Left ventricle myocardium inferior (tissue), 1 donor: ENCODE measurements at places on chromosomes 13 and 19. TPM values are rescaled to one million over a fixed set of nuclear protein-coding genes. Genes with fewer than 3 reads are reported as not detected.

DNA sequence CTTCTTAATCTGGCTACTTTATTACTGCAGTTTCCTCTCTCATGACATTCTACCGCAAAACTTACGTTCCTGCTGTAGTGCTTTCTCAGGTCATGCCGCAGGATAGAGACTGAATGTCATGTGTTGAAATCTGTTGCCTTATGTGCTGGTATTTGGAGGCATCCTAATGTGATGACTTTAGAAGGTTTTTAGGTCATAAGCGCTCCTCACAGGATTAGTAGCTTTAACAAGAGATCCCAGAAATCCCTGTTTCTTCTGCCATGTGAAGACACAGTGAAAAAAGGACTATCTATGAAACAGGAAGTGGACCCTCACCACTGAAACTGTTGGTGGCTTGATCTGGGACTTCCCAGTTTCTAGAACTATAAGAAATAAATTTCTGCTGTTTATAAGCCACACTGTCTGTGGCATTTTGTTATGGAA is 209.3 kb downstream of the LACC1 start:
- no peak for DNase-seq

DNA sequence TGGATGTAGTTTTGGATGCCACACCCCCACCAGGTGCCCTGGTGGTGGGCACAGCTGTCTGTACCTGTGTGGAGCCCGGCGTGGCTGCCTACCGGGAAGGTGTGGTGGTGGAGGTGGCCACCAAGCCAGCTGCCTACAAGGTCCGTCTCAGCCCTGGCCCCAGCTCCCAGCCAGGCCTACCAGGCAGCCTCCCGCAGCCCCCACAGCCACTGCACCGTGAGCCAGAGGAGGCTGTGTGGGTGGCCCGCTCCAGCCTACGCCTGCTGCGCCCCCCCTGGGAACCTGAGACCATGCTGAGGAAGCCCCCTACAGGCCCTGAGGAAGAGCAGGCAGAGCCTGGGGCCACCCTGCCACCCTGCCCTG is 3.5 kb downstream of the CIC start:
- no peak for DNase-seq

- no peak for DNase-seq
These were observed 60.3 kb upstream of the CLDN10 start for GRCh38 chr13:95492044-95492801.

DNA sequence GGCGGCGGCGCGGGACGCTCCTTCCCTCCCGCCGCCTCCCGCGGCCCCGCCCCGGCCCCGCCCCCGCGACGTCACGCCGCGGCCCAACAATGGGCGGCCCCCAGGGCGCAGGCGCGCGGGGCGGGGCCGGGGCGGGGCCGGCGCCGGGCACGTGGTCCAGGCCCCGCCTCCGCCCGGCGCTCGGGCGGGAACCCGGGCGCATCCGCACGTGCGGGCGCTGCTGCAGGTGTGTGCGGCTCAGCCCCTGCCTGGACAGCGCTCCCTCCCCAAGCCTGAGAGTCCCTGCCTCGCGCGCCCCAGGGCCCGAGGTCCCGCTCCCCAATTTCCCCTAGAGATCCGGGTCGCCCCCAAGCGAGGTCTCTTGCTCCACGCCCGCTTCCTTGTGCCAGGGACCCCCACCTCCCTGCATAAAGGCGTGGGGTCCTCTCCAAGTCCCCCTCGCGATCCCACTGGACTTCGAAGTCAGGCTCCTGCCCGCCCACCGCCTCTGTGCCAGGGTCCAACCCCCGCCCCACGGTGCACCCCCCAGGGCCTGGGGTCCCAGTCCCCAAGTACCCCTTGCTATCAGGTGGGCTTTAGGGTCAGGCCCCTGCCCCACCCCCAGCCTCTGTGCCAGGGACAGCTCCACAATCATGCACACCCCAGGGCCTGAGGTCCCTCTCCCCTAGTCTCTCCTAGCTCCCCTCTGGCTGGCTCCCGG is at the start of gene MEX3D:
Gene MEX3D, minus strand, starts transcription at position 6 of the 700 bp plus-strand sequence. CDS start 267 bp downstream, outside the sequence.
- peak; percentile 81 for DNase-seq

DNA sequence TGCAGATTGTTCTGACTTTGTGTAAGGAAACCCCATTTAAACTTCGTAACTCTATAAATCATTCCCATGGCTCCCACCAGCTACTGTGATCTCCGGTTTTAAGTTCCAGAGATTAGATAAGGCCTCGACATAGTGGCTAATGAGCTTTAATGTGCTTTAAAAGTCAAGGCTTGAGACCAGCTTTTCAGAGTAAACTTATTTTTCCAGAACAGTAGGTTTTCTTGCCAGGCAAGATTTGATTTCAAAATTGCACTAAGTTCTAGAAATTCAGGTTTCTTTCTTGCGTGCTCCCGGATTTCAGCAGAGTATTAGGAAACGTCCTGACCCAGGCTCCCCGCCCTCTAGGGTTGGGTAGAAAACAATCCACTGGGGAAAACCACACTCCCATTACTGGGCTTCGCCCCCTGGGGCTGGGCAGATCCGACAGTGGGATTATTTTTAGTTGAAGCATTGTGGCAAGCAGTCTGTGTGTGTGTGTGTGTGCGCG is 43.3 kb downstream of the CRYL1 start:
- no peak for DNase-seq

DNA sequence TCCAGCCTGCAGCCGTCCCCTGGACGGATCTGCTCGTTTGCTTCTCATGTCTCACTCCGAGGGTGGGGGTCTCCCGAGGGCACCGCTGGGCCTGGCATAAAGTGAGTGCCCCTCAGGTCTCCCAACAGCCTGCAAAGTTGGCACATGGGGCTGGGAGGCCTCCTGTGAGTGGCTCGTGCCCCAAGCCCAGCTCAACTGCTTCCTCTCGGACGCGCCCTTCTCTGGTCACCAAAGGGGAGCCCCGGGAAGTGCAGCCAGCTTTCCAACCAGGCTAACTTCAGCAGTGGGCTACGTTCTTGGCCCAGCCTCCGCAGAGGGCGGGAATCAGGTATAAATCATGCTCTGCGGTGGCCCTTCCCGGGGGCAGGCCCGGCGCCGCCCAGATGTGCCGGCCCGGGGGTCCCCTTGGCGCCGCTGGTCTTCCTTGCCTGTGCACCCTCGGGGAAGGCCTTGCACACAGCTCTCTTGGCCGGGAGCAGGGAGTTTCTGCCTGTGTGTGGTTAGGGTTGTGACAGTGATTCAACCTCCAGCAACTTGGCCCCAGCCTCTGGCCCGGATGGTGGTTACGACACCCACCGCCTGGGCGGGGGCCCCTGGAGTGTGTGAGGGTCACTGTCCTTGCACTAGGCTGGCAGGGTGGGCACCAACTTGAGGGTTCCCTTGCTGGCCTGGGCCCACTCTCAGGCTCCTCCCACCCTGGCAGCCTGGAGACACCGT is 20.7 kb downstream of the CEBPG start:
- DNase-seq, result peak; percentile 57

- no peak for DNase-seq
These were observed 213.1 kb downstream of the DCLK1 start for GRCh38 chr13:35917942-35918645.

CD22 gene
- total RNA-seq, result not detected

ZNF256 gene
- 10.8 TPM for total RNA-seq
